ENCODE measurements at places on chromosomes 4 and X.

- DNase-seq = no peak
These were observed 39.6 kb downstream of the KLF3 start for GRCh38 chr4:38703635-38704034.

DNA sequence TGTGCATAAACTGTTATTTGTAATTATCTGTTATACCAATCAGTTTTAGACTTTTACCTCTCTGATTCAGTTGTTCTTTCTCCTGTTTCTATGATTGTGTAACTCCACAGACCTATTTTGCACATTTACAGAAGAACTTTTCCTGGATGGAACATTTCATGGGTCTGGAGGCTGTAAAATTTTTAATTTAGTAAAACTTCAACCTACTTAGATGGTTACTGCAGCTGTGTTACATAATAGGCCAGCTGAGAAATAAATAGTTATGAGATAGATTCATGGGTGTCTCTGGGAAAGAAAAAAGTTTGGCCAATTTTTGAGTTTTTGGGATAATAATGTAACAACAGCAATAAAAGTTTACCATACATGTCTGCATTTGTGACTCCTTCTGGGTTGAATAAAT lies 253.5 kb downstream of the ARHGAP24 start:
- DNase-seq = no peak

GRCh38 chr4:13403833-13404232 lies 80.3 kb downstream of the RAB28 start:
- no peak for DNase-seq

DNA sequence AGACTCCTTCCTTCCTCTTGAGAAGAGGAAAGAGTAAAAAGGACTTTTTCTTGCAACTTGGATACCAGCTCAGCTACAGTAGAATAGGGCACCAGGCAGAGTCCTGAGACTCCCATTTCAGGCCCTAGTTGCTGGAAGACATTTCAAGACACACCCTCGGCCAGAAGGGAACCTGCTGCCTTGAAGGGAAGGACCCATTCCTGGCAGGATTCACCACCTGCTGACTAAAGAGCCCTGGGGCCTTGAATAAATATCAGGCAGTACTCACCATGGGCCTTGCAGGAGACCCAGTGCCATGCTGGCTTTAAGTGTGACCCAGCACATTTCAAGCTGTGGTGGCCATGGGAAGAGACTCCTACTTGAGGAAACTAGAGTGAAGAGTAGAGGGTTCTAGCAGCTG lies 317.6 kb downstream of the DKK2 start:
- DNase-seq = peak; percentile 29

GRCh38 chr4:32207456-32207855 lies 1487.3 kb downstream of the PCDH7 start:
- DNase-seq = peak; percentile 58

DNA sequence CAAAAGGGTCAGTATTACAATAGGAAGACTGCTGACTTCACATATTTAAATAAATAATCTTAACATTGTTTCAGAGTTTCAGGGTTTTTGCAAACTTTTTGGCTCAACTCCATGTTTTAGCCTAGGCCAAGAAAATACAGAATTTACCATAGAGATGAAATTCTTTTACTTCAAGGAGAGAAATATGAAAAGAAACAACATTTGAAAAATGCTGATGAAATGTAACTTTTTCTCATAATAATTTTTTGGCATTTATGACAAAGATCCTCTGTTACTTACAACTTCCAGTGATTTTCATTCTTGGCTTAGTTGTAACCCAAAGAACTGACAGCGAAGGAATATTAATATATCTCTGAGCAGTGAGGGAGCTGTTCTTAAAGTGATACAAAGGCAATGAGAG lies 316.1 kb upstream of the EMCN start:
- DNase-seq = no peak

DNA sequence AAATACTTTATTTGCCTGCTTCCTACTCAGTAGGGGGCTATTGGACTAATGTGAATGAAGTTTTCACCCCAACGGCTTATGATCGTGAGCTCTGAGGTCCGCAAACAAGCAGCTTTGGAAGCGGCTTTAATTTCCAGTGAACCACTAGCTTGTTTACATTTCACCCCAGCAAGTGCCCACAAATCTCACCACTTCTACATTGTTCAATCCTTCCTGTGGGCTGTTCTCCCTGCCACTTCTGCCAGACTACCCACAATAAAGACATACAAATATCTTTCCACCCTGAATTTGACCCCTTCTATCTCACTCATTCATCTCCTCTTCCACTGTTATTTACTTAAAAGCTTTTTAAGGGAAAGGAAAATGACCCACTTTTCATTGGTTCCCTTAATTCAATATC lies 98.0 kb downstream of the CDS1 start:
- DNase-seq = peak; percentile 53

DNA sequence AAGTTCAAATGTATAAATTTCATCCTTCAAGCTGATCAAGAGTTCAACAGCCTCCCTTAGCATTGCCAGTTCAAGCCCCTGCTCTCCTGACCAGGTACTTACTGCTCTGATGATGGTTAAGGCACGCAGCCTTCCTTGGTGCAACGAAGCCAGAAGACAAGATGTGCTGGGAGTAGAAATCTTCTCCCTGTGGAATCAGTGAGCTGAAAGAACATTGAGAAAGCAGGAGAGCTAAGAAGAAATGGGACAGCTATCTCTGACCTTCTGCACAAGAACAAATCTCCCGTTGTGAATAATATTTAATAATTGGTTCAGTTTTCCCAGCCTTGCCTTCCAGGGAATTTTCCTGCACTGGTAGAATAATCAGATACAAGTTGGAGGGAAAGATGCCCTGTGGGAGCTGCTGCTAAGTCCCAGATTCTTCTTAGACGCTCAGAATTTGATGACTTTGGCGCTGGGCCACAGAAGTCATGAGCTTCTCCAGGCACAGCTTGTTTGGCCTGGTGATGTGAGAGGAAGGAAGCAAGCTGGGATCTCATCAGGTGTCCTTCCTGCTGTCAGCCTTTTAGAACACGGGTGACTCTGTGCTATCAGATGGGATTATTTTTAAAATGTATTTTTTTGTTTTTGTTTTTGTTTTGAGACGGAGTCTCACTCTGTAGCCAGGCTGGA lies 77.8 kb downstream of the CD38 start:
- no peak for DNase-seq

GRCh38 chrX:154505734-154506133 lies 10.3 kb downstream of the FAM3A start:
- DNase-seq = peak; percentile 75

Measured in M059J (cell line).